ENCODE measurements at places on chromosomes 4 and X.

- DNase-seq: no peak
Measured at GRCh38 chrX:127124871-127125270, 305.3 kb downstream of the PRR32 start.

GRCh38 chr4:70718811-70719604, 2.8 kb upstream of the RUFY3 start:
- no peak for DNase-seq

DNA sequence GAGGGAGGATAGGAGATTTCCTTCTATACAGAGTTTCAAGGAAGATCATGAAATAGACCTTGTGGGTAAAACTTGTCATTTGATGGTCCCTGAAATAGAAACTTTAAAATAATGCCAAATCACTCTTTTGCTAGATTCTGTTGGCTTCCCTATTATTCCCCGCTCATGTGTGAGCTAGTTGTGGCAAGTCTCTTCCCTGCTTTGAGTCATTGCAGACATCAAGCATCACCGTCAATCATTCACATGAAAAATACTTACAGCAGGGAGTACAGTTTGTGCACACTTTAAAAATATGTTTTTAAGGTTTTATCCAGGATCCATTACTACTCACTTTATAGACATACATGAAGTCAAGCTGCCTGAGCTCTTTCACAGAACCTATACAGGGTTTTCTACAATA, 35.2 kb upstream of the INPP4B start:
- no peak for DNase-seq

- DNase-seq: no peak
Measured at GRCh38 chrX:132968296-132968949, 10.0 kb upstream of the HS6ST2 start.

GRCh38 chr4:65805936-65806335, 135.6 kb upstream of the EPHA5 start:
- no peak for DNase-seq

All from CD4-positive, alpha-beta T cell treated with Interleukin-15 for 4 hours (primary cell).